ENCODE measurements at places on chromosomes 12 and 14. TPM values are rescaled to one million over a fixed set of nuclear protein-coding genes. Genes with fewer than 3 reads are reported as not detected.

The NKX2-1 gene
- total RNA-seq, result not detected

- H3K27me3 ChIP-seq, result no peaks in the 10 kb centered on the region
- H3K4me3 ChIP-seq, result no peak overlapping the region
- H3K4me1 ChIP-seq, result no peaks in the 10 kb centered on the region
Measured at GRCh38 chr14:28494196-28494595, 272.4 kb upstream of the FOXG1 start.

DNA sequence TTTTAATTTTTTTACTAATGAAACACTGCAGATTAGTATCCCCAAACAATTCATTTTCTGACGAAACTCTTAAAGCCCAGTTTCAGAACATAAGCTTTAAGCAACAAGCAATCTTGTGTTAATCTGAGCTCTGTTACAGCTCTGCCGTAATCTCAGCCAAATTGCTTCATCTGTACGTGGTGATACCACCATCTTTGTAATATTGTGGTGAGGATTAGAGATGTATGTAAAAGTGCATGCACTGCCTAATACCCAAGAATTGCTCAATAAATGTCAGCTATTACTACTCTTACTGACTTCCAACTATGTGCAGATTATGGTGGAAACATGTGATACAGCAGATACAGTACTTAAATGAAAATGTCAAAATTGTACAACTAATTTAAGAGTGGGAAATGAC is 1.8 kb downstream of the AKAP5 start:
- H3K36me3 ChIP-seq, result no peaks in the 10 kb centered on the region
- H3K27ac ChIP-seq, result no peak overlapping the region
- no peak for DNase-seq
- H3K4me3 ChIP-seq, result no peak overlapping the region
- no peaks in the 10 kb centered on the region for H3K27me3 ChIP-seq

The PTPN21 gene
- total RNA-seq, result 0.08 TPM

The KRT81 gene
- total RNA-seq, result 0.35 TPM

The WNT1 gene
- total RNA-seq, result not detected

The ITPR2 gene
- 72.6 TPM for total RNA-seq

The SRP54 gene
- total RNA-seq, result 70.8 TPM

DNA sequence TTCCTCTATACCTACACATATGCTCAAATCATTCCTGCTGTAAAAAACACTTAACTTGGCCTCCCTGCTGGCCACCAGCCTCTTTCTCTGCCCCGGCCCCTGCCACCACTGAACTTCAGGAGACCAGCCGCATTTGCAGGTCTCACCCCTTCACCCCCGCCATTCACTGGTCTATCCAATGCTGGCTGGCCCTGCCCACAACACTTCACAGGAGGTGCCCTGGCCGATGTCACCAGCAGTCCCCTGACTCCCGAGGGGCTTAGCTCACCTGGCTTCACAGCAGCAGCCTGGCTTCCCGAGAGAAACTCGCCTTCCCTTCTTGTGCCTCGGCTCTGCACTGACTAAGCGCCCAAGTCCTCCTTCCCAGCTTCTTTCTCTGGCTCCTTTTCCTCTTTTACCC is 7.5 kb downstream of the AK7 start:
- H3K4me3 ChIP-seq, result no peak overlapping the region
- H3K36me3 ChIP-seq, result no peaks in the 10 kb centered on the region
- H3K4me1 ChIP-seq, result no peaks in the 10 kb centered on the region

The SLC6A13 gene
- total RNA-seq, result 0.61 TPM

DNA sequence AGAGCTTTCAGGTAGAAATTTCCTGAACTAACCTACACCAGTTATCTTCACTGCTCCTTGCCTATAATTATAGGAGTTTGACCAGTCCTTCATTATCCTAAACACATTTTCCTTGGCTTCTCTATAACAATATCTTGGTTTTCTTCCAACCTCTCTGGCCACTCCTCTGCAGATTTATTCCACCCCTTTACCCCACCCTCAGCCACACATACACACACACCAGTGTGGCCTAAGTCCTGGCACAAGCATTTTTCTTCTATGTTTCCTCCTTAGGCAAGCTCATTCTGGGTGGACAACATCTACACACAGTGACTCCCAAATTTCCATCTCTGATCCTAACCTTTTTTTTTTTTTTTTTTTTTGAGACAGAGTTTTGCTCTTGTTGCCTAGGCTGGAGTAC is 25.1 kb downstream of the CDK17 start:
- no peak overlapping the region for H3K27ac ChIP-seq
- no peaks in the 10 kb centered on the region for H3K27me3 ChIP-seq
- peaks cover 18% of the 10 kb centered on the region for H3K4me1 ChIP-seq
- no peak for DNase-seq
- no peak overlapping the region for H3K4me3 ChIP-seq
- no peaks in the 10 kb centered on the region for H3K36me3 ChIP-seq

DNA sequence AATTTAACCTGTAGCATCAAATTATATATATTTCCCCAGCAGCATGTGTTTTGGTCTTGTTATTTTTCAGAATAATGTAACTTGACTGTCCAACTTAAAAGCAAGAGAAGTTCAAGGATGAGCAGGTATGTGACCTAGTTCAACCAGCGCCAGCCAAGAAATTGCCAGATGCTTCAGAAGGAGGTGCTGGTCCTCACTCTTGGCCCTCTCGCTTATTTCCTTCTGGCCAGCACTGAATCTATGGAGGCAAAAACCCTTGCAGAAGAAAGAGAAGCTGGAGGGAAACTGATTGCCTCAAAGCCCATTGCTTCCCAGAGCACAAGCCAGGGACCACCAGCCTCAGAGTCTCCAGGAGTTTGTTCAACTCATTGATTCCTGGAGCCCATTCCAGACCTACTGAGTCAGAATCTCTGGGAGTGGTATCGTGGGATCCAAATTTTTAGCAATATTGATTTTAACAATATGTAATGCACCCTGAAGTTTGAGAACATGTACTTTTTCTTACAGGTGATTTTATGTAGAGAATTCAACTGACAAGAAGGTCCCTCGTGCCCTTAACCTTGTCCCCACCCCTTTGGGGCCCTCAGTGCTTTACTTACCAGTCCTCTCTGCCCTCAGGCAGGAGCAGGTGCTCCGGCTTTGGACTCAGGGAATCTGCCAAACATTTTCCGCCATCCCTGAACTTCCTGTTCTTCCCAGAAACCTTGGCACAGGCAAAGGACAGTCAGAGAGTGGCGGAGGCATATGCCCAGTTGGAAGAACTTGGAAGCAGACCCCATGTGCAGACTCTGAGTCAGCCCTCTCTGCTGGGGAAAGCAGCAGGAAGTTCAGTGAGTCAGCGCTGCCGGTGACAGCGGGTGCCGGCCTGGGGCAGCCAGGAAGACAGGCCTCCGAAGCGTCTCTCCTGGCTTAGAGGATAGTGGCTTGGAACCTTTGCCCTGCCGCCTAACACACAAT is 10.4 kb downstream of the BEST3 start:
- no peak overlapping the region for H3K27ac ChIP-seq
- no peak overlapping the region for H3K4me3 ChIP-seq
- DNase-seq, result no peak
- H3K4me1 ChIP-seq, result no peaks in the 10 kb centered on the region
- H3K36me3 ChIP-seq, result no peaks in the 10 kb centered on the region

The RNASE1 gene
- total RNA-seq, result 0.40 TPM

The SOAT2 gene
- 1.9 TPM for total RNA-seq

- H3K27me3 ChIP-seq, result no peaks in the 10 kb centered on the region
- H3K4me1 ChIP-seq, result no peaks in the 10 kb centered on the region
- DNase-seq, result no peak
- H3K4me3 ChIP-seq, result no peak overlapping the region
- no peak overlapping the region for H3K27ac ChIP-seq
- H3K36me3 ChIP-seq, result no peaks in the 10 kb centered on the region
Measured at GRCh38 chr12:12899530-12900380, 8.4 kb downstream of the GPRC5A start.

DNA sequence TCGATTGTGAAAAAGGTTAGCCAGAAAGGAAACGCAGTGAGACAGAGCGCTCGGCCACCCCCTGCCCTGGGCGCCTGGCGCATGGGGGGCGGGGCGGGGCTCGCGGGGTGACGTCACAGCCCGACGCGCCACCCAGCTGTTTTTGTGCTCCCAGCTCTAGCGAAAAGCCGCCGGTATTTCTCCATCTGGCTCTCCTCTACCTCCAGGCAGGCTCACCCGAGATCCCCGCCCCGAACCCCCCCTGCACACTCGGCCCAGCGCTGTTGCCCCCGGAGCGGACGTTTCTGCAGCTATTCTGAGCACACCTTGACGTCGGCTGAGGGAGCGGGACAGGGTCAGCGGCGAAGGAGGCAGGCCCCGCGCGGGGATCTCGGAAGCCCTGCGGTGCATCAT is at the start of gene GABARAPL1:
TSS of gene GABARAPL1 (plus strand) at position 139 of the 393 bp plus-strand sequence. CDS start at position 392, 253 bp downstream.
- peak within 1 kb of the TSS; percentile 57 for H3K4me3 ChIP-seq
- H3K36me3 ChIP-seq, result no peaks in the 10 kb centered on the region
- H3K27me3 ChIP-seq, result peaks cover 3% of the 10 kb centered on the region
- no peak for DNase-seq

- H3K27ac ChIP-seq, result no peak overlapping the region
- no peak overlapping the region for H3K4me3 ChIP-seq
- no peaks in the 10 kb centered on the region for H3K36me3 ChIP-seq
- no peaks in the 10 kb centered on the region for H3K27me3 ChIP-seq
- no peaks in the 10 kb centered on the region for H3K4me1 ChIP-seq
- no peak for DNase-seq
Measured at GRCh38 chr12:22395666-22396065, 61.2 kb upstream of the ST8SIA1 start.

DNA sequence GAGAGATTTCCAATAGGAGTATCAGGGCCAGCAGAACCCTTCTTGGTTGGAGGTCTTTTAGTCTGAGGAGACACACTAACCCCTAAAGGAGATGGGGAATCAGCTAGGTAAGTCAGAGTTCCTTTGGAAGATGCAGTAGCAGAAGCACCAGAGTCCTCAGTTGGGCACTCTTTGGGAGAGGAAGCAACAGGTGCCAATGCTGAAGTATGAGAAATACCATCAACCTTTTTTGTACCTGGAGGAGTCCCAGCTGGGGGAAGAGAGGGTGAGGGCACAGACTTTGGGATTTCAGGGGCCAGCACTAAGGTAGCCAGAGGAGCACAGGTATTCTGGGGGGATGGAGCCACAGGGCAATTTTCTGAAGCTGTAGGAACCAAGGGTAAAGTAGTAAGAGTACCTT is 6.0 kb downstream of the NACA start:
- peak overlapping the region; percentile 20 for H3K27ac ChIP-seq
- H3K36me3 ChIP-seq, result peaks cover 23% of the 10 kb centered on the region
- H3K4me1 ChIP-seq, result peaks cover 44% of the 10 kb centered on the region
- H3K27me3 ChIP-seq, result no peaks in the 10 kb centered on the region

- H3K36me3 ChIP-seq, result no peaks in the 10 kb centered on the region
- H3K4me3 ChIP-seq, result no peak overlapping the region
- no peaks in the 10 kb centered on the region for H3K4me1 ChIP-seq
- no peaks in the 10 kb centered on the region for H3K27me3 ChIP-seq
Measured at GRCh38 chr12:48803675-48804074, 14.6 kb upstream of the CACNB3 start.

The FGD4 gene
- total RNA-seq, result 0.18 TPM

DNA sequence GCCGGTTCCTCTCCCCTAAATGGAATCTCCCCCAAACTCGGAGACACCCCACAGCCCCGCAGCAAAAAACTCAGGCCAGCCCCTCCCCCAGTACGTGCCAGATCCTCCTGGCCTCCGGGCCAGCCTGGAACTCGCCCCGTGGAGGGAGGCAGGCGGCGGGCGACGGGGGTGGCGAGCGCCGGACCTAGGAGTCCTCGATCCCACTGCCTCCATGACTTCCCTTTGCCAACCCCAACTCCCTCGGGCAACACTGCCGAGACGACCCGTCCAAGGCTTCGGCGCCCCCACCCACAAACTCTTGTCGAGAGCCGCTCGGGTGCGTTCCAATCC is 400 bp downstream of the ADCY6 start:
- no peaks in the 10 kb centered on the region for H3K36me3 ChIP-seq
- H3K27ac ChIP-seq, result no peak overlapping the region
- no peak for DNase-seq
- no peaks in the 10 kb centered on the region for H3K27me3 ChIP-seq
- H3K4me3 ChIP-seq, result no peak overlapping the region

- DNase-seq, result no peak
- no peaks in the 10 kb centered on the region for H3K36me3 ChIP-seq
- H3K27ac ChIP-seq, result no peak overlapping the region
- H3K4me3 ChIP-seq, result no peak overlapping the region
- peaks cover 4% of the 10 kb centered on the region for H3K4me1 ChIP-seq
Measured at GRCh38 chr12:10142976-10143589, 13.1 kb upstream of the CLEC7A start.

GRCh38 chr14:31340297-31341063 is 79.9 kb downstream of the HEATR5A start:
- no peak for DNase-seq
- H3K36me3 ChIP-seq, result no peaks in the 10 kb centered on the region
- H3K27ac ChIP-seq, result no peak overlapping the region
- no peaks in the 10 kb centered on the region for H3K4me1 ChIP-seq

- H3K4me1 ChIP-seq, result peaks cover 43% of the 10 kb centered on the region
- H3K27me3 ChIP-seq, result no peaks in the 10 kb centered on the region
- H3K36me3 ChIP-seq, result no peaks in the 10 kb centered on the region
- no peak overlapping the region for H3K4me3 ChIP-seq
- no peak overlapping the region for H3K27ac ChIP-seq
- DNase-seq, result no peak
Measured at GRCh38 chr14:55301437-55302121, 30.4 kb downstream of the FBXO34 start.

GRCh38 chr12:108846290-108846701 is 11.1 kb downstream of the SSH1 start:
- peaks cover 24% of the 10 kb centered on the region for H3K36me3 ChIP-seq
- no peak for DNase-seq
- H3K27me3 ChIP-seq, result no peaks in the 10 kb centered on the region

GRCh38 chr14:60184146-60184904 is 19.1 kb upstream of the DHRS7 start:
- no peaks in the 10 kb centered on the region for H3K36me3 ChIP-seq
- no peak for DNase-seq

The CCDC177 gene
- not detected for total RNA-seq

- no peaks in the 10 kb centered on the region for H3K27me3 ChIP-seq
- H3K27ac ChIP-seq, result no peak overlapping the region
- no peak overlapping the region for H3K4me3 ChIP-seq
- H3K36me3 ChIP-seq, result no peaks in the 10 kb centered on the region
Measured at GRCh38 chr12:41684997-41685396, 459.7 kb downstream of the GXYLT1 start.

DNA sequence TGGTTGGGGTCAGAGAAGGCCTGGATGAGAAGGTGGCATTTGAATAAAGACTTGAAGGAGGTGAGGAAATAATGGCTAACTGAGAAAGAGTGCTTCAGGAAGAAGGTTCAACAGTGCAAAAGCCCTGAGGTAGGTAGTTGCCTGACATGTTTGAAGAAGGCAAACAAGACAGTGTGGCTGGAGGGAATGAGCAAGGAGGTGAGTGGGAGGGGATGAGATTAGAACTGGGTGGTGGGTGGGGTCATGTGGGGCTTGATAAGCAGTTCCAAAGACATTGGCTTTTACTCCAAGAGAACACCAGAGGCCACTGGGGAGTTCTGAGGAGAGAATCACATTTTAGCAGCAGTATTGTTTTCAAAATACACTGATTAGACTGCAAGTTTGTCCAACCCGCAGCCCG is 50.5 kb downstream of the HSPB8 start:
- H3K4me1 ChIP-seq, result no peaks in the 10 kb centered on the region
- no peak overlapping the region for H3K27ac ChIP-seq
- DNase-seq, result no peak
- H3K36me3 ChIP-seq, result no peaks in the 10 kb centered on the region

Measured in GM12878 (cell line).